ENCODE measurements at places on chromosomes 4 and X. TPM values are rescaled to one million over a fixed set of nuclear protein-coding genes. Genes with fewer than 3 reads are reported as not detected.

DNA sequence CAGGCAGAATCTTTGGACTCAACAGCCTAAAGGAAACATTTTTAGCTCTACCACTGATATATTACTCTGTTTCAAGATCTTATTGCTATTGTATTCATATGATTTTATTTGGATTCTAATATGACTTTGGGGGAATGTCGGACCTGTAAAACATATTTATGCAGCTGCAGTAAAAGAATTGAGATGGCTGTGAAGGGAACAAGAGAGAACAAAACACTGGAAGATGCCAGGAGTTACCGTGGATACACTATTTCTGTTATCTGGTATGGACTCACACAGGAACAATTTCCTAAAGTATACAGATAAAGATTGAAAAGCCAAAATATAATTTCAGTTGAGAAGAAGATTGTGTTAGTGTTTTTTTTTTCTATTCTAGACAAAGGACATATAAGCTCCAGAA lies 113.0 kb upstream of the DCLK2 start:
- H3K27ac ChIP-seq: no peak overlapping the region
- no peaks in the 10 kb centered on the region for H3K36me3 ChIP-seq
- peaks cover 15% of the 10 kb centered on the region for H3K27me3 ChIP-seq
- ATAC-seq: no peak
- H3K4me3 ChIP-seq: no peak overlapping the region

Gene WDFY3
- total RNA-seq: 2.3 TPM

Gene CYTL1
- not detected for total RNA-seq

DNA sequence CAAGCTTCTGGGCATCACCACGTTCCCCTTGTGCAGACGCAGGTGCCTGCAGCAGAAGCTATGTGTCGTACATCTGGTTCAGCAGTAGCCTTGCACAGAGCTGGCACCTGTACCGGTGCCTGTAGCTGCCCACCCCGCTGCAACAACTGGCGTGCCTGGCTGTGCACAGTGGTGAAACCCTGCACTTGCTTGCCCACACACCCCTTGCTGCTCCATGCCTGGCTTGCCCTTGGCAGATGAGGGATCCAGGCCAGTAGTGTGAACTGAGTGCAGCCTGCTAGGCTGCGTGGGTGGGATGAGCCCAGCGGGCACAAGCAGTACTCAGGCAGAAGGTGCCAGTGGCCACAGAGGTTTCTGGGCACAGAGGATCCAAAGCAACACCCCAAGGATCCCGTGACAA lies 528.4 kb downstream of the PPARGC1A start:
- no peak overlapping the region for H3K27ac ChIP-seq
- H3K27me3 ChIP-seq: no peaks in the 10 kb centered on the region
- no peak overlapping the region for H3K4me3 ChIP-seq
- no peak for ATAC-seq

Gene SPANXC
- not detected for total RNA-seq

- H3K4me1 ChIP-seq: peaks cover 20% of the 10 kb centered on the region
- peaks cover 84% of the 10 kb centered on the region for H3K36me3 ChIP-seq
- peak; percentile 77 for ATAC-seq
- H3K27ac ChIP-seq: peak overlapping the region; percentile 61
- H3K27me3 ChIP-seq: no peaks in the 10 kb centered on the region
- H3K4me3 ChIP-seq: peak overlapping the region; percentile 5
These were observed 167.8 kb downstream of the AFAP1 start for GRCh38 chr4:7771541-7772507.

GRCh38 chr4:69536980-69537379 lies 41.3 kb upstream of the UGT2B4 start:
- H3K27me3 ChIP-seq: no peaks in the 10 kb centered on the region
- no peak overlapping the region for H3K27ac ChIP-seq
- no peak overlapping the region for H3K4me3 ChIP-seq
- ATAC-seq: no peak
- H3K4me1 ChIP-seq: no peaks in the 10 kb centered on the region
- no peaks in the 10 kb centered on the region for H3K36me3 ChIP-seq

DNA sequence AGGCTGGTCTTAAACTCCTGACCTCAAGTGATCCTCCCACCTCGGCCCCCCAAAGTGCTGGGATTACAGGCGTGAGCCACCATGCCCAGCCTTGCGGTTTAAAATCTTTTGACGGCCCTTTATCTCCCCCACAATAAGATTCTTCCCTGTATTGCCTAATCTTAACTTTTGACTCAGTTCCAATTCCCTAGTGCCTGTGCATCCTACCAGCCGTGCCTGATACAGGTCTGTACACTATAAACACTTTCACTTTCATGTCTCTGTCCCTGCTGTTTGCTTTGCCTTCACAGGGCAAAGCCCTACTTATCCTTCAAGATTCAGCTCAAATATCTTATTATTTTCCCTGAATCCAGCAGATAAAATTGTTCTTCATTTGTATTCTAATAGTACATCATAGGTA lies 74.6 kb downstream of the WDR44 start:
- no peak overlapping the region for H3K27ac ChIP-seq
- ATAC-seq: no peak

GRCh38 chr4:183968931-183969330 lies 63.8 kb downstream of the STOX2 start:
- peaks cover 41% of the 10 kb centered on the region for H3K27me3 ChIP-seq
- H3K4me3 ChIP-seq: no peak overlapping the region
- H3K36me3 ChIP-seq: no peaks in the 10 kb centered on the region

Gene DGKK
- total RNA-seq: not detected

- no peak overlapping the region for H3K27ac ChIP-seq
- no peak overlapping the region for H3K4me3 ChIP-seq
- no peaks in the 10 kb centered on the region for H3K36me3 ChIP-seq
- no peaks in the 10 kb centered on the region for H3K4me1 ChIP-seq
- no peak for ATAC-seq
These were observed 69.3 kb upstream of the LDB2 start for GRCh38 chr4:16967722-16968121.

Gene NXF2
- not detected for total RNA-seq

- no peaks in the 10 kb centered on the region for H3K36me3 ChIP-seq
- no peaks in the 10 kb centered on the region for H3K27me3 ChIP-seq
- H3K4me1 ChIP-seq: no peaks in the 10 kb centered on the region
- no peak overlapping the region for H3K4me3 ChIP-seq
- no peak for ATAC-seq
These were observed 264.6 kb upstream of the HAND2 start for GRCh38 chr4:173794662-173795061.

DNA sequence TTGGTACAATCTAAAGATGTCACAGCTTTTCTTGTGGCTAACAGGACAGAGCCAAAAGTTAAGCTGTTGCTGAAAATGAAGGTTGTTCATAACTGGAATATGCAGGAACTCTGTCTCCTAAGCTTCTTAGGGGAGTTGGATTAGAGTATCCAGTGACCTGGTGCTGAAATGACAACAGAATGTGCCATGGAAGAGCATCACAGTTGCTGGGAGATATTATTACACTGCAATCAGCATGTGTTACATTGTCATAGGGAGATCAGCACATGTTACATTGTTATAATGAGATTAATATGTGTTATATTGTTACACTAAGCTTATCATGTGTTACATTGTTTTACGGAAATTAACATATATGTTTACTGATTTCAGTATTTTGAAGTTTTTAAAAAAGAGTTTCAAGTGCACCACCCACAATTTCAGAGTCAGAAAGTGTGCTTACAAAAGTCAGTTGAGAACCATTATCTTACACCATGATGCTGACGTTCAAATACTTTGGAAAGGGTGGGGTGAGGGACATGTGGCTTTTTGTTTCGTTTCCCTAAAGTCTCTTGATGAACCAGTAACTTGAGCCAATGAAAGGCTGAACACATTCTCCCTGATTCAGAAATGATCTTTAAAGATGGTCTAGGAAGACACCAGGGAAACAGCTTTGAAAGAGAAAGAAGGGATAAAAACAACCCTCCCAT lies 113.4 kb downstream of the DRD5 start:
- no peaks in the 10 kb centered on the region for H3K36me3 ChIP-seq
- no peak overlapping the region for H3K27ac ChIP-seq
- ATAC-seq: no peak
- no peak overlapping the region for H3K4me3 ChIP-seq

DNA sequence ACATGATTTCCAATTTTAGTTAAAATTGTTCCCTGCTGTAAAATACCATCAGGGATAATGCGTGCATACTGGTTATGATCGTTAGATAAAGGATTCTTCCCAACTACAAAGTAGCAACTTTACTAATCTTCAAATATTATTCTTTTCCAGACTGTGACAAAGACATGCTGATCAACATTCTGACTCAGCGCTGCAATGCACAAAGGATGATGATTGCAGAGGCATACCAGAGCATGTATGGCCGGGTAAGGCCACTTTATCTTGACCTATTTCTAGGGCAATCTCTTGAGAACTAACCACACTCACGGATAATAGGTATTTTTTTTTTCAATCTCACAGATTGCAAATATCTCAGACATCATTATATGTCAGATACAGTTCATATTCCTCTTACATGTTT lies 47.0 kb downstream of the ANXA10 start:
- no peaks in the 10 kb centered on the region for H3K4me1 ChIP-seq
- no peak overlapping the region for H3K4me3 ChIP-seq
- H3K27ac ChIP-seq: no peak overlapping the region
- H3K27me3 ChIP-seq: peaks cover 10% of the 10 kb centered on the region
- ATAC-seq: no peak

DNA sequence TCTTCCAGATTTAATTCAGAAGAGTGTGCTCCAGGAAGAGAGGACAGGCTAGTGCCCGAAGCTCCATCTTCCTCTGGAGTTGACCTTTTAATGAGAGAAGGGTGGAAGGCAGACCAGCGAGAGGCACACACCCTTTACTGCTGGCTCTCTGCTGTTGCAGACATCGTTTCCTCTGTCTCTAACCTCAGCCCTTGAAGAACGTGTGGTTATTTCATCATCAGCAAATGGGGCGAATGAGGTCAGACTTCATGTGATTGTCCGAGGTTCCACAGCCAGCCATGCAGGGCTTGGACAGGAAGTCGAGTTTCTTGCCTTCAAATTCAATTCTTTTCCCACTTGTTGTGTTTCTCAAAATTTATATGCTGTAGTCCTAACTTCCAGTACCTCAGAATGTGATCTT lies 155.2 kb upstream of the MSX1 start:
- no peak for ATAC-seq
- H3K36me3 ChIP-seq: no peaks in the 10 kb centered on the region
- H3K4me1 ChIP-seq: no peaks in the 10 kb centered on the region
- H3K27ac ChIP-seq: no peak overlapping the region
- no peak overlapping the region for H3K4me3 ChIP-seq

Gene UGT8
- total RNA-seq: 0.82 TPM

GRCh38 chr4:158814636-158815330 lies 46.0 kb downstream of the FNIP2 start:
- H3K4me1 ChIP-seq: peaks cover 57% of the 10 kb centered on the region
- H3K4me3 ChIP-seq: no peak overlapping the region
- no peak overlapping the region for H3K27ac ChIP-seq
- H3K36me3 ChIP-seq: no peaks in the 10 kb centered on the region

Gene RTL5
- 0.45 TPM for total RNA-seq

- H3K27me3 ChIP-seq: no peaks in the 10 kb centered on the region
- H3K27ac ChIP-seq: peak overlapping the region; percentile 96
- peaks cover 8% of the 10 kb centered on the region for H3K4me1 ChIP-seq
- peaks cover 36% of the 10 kb centered on the region for H3K36me3 ChIP-seq
- ATAC-seq: no peak
These were observed 691 bp downstream of the MAGED1 start for GRCh38 chrX:51893931-51894696.

GRCh38 chrX:47723689-47724088 lies 64.7 kb upstream of the UXT start:
- H3K4me1 ChIP-seq: no peaks in the 10 kb centered on the region
- no peaks in the 10 kb centered on the region for H3K36me3 ChIP-seq
- H3K27me3 ChIP-seq: peaks cover 5% of the 10 kb centered on the region
- no peak overlapping the region for H3K4me3 ChIP-seq
- peak; percentile 50 for ATAC-seq
- H3K27ac ChIP-seq: no peak overlapping the region

DNA sequence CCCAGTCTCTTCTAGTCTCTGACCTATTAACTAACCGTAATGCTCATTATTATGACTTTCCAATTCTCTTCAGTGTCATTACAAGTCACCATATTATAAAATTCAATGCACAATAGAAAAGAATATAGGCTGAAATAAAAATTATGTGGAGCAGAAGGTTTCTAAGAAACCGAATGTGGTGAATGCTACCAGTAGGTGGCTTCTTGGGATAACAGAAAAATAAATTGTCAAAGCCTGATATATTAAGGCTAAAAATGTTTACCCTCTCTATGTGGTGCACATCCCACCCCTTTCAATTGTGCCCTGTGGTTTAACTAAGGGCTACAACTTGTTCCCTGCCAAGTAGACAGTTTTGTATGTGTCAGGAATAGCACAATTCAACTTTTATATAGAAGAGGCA lies 624.6 kb upstream of the TECRL start:
- no peak overlapping the region for H3K27ac ChIP-seq
- H3K36me3 ChIP-seq: no peaks in the 10 kb centered on the region
- no peaks in the 10 kb centered on the region for H3K27me3 ChIP-seq
- H3K4me3 ChIP-seq: no peak overlapping the region
- no peak for ATAC-seq

Gene UGT2A1
- total RNA-seq: not detected

Gene PNPLA4
- 7.8 TPM for total RNA-seq

- no peak overlapping the region for H3K27ac ChIP-seq
- H3K4me3 ChIP-seq: no peak overlapping the region
- H3K4me1 ChIP-seq: no peaks in the 10 kb centered on the region
- no peaks in the 10 kb centered on the region for H3K36me3 ChIP-seq
- no peaks in the 10 kb centered on the region for H3K27me3 ChIP-seq
These were observed 11.2 kb upstream of the SPARCL1 start for GRCh38 chr4:87540146-87541058.

GRCh38 chr4:87983996-87984395 lies 8.5 kb downstream of the SPP1 start:
- no peak overlapping the region for H3K4me3 ChIP-seq
- no peaks in the 10 kb centered on the region for H3K4me1 ChIP-seq
- peaks cover 16% of the 10 kb centered on the region for H3K27me3 ChIP-seq
- no peaks in the 10 kb centered on the region for H3K36me3 ChIP-seq
- no peak overlapping the region for H3K27ac ChIP-seq
- no peak for ATAC-seq

Gene DDIT4L
- 3.5 TPM for total RNA-seq
